HTR-8/SVneo (cell line): ENCODE measurements at places on chromosomes 2 and 18.
A peak's percentile ranks its signal among the peaks of the same experiment; 100 is the strongest.

DNA sequence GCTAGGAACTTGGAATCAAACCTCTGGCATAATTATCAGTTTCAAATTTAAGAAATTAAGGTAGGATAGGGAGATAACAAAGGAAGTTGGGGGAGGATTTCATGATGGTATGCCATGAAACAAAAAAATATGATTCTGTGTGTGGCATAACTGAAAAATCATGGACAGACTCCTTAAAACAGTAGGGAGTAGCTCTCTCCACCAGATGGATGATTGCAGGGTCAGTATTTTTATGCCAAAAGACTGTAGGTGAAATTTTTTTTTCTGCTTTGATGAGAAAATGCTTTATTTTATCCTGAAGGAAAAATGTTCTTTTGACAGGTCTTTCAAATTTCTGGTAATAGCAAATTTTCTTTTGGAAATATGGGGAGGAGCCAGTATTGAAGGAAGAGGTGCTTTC, 94.3 kb downstream of the TRABD2A start:
- no peak for DNase-seq

DNA sequence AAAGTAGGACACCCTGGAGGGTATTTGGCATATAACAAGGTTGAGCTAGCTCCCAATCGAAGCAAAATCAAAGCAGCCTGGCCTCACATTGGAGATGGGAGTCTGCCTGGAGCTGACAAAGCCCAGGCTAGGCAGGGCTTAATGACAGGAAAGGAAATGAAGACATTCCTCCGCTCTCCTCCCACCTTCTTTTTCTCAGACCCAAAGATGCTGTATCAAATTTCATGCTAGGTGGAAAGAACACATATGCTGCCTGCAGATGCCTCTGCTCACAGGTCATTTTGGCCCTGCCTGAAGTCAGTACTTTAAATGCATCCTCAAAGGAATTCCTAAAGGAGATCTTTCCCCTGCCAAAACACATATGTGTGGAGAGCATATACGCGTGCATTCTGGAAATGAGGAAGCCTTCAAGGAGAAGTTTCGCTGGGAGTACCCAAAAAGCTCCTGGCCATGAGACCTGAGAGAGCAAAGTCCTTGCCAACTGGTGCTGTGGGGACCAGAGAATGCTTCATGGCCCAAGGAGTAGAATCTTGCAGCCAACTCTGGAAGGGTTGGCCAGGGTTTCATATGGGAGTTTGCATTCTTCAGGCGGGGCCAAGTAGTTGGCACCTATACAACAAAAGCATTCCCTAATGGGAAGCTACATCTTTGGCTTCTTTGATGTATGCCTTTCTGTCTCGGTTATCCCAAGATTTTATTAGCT, 88.0 kb downstream of the AQP4 start:
- DNase-seq: no peak

DNA sequence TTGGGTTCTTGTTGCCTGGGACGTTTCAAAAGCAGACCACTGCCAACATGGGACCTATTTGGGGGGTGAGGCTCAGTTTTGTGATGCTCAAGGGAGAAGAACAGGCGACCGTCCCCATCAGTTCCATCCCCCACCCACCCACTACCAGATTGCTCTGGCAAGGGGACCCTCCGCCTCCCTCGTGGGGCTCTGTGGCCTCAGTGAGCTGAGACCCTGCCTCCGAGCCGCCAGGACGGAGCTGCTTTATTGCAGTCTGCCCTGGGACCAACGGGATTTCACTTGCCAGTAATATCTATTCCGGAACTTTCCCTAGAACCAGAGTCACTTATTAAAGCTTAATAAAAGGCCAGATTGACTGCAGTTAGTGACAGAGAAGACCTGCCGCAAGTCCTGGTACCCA, 146.3 kb downstream of the KLHL29 start:
- no peak for DNase-seq

DNA sequence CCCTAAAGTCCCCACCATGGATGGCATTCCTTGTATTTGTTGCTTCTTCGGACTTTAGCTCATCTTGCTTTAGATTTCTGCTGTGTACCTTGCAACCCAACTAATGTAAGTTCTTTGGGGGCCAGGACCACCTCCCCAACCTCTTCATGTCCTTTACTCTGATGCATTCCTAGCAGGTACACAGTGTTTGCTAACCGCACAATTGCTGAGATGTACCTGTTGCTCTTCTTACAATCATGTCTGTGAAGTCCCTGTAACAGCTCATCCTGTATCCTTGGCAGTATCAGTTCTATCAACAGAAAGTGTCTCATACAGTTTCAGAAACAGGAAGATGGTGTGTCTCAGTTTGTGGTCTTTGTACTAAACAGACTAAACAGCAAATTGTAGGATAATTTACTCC, 24.1 kb downstream of the ST8SIA3 start:
- DNase-seq: no peak

DNA sequence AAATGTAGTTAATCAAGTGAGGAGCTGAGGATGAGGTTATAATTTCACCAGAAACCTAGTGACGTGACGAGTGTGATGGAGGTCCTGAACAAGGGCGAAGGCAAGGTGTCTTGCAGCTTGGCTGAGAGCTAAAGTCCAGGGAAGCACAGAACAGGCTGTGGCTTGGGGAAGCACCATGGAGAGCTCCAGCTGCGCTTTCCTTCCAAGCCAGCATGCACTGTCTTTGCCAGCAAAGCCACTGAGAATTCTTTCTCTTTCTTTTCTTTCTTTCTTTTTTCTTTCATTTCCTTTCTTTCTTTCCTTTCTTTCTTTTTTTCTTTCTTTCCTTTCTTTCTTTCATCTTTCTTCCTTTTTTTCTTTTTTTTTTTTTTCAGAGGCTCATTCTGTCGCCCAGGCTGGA, 239.3 kb downstream of the FBXO15 start:
- DNase-seq: peak; percentile 3

- DNase-seq: no peak
Measured at GRCh38 chr2:85872536-85873161, 16.1 kb downstream of the ST3GAL5 start.

DNA sequence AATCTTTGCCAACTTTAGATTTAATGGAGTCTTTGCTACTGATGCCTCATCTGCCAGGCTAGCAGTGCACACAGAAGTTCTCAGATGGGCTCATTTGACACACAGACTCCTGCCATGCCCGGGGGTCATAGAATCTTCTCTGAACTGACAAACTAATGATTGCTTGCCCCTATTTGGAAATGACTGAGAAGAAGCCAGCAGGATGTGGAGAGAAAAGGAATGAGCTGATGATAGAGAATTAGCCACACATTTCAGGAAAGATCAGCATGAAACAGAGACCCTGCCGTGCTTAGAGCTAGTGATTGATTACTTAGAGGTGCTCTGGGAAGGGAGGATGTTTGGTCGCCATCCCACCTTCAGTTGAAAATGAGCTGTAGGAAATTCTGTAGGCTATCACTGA, 178.5 kb downstream of the TPGS2 start:
- DNase-seq: no peak

GRCh38 chr18:62018034-62018758, 125.4 kb upstream of the RNF152 start:
- DNase-seq: no peak

GRCh38 chr18:13406736-13407135, 188.2 kb downstream of the LDLRAD4 start:
- DNase-seq: no peak

GRCh38 chr18:62126737-62127136, 60.1 kb downstream of the PIGN start:
- DNase-seq: no peak

DNA sequence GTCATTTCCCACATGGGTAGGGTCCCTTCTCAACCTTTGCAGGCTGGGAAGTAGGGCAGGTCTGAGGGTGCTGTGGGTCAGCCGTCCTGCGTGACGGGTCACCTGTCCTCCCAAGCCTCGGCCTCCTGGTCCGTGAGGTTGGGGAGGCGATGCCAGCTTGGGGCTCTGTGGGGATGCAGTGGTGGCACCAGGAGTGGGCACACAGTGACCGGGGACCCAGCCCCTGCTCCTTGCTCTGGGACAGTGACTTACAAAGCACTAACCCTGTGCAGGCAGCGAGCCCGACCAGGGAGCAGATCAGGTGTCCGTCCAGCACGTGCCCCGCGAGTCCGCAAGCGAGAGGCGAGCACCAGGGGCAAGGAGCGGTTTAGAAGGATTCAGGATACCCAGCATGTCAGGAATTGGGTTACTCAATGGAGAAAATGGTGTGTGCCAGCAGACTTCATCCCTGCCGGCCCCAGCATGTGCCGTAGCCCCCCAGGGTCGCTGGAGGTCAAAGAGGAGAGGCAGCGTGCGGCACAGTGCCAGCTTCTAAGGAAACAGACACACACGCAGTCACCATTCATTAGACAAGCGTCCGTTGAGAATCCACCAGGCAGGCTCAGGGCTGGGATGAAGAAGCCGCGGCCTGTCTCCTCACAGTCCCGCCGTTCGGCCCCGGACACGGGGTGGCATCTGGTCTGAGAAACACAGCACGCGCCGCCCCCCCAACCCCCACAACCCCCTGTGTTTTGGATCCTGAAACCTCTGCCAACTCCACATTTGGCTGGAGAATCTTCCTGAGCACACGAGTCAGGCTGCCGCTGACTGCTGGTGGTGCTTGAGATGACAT, 11.7 kb downstream of the COLEC11 start:
- no peak for DNase-seq

DNA sequence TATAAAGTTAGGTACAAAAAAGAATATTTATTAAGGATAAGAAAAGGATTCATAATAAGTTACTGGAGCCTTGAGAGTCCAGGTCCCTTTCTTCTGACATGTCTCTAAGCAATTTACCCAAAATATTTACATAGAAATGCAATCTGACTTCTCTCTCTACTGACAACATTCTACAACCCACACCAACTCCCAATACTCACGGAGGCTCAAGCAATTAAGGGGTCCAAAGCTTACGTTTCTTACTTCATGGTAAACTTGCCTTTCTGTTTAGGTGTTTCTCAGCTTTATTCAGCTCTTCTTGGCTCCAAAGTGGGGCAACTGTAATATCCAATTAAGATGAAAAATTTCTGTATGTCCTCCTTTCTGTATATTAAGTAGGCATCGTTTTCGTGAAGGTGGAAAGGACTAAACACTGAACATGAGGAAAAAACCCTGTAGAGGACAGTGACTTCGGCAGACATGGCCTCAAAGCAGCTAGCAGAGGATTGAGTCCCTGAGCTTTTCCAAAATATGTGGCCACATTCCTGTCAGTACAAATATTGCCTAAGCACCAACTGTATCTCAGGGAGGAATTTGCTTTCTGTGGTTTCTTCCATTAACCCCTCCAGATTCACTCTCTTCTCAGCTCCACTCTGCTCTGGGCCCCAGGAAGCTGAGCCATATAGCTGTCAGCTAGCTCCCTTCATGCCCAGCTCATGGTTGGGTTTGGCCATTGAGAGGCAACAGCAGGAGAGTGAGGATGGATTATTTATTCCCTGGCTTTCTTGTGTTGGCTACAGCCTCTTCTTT, 67.9 kb upstream of the GLS start:
- no peak for DNase-seq

DNA sequence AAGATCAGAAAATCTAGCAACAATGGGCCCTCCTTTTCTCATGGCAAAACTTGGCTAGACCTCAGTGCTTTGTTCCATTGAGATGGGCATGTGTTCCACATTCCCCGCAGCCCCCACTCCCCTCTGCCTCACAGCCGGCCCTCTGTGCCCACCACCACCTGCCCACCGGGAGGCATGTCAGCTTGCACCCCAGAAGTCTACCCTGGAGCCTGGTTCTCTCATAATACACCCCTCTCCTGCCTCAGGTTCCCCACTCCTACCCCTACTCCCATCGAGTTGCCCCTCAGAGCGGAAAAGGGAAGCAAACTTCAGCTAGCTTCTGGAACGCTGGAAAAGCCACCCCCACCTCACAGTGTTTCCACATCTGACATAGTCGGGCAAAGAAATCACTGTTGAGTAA, 219.0 kb downstream of the ANAPC1 start:
- DNase-seq: no peak

GRCh38 chr2:23916727-23917405, 10.1 kb downstream of the ATAD2B start:
- no peak for DNase-seq

- DNase-seq: no peak
Measured at GRCh38 chr2:31414601-31415241, at the start of gene XDH. TSS of gene XDH (minus strand) at chr2:31414742. CDS start at chr2:31414666, 76 bp downstream.

DNA sequence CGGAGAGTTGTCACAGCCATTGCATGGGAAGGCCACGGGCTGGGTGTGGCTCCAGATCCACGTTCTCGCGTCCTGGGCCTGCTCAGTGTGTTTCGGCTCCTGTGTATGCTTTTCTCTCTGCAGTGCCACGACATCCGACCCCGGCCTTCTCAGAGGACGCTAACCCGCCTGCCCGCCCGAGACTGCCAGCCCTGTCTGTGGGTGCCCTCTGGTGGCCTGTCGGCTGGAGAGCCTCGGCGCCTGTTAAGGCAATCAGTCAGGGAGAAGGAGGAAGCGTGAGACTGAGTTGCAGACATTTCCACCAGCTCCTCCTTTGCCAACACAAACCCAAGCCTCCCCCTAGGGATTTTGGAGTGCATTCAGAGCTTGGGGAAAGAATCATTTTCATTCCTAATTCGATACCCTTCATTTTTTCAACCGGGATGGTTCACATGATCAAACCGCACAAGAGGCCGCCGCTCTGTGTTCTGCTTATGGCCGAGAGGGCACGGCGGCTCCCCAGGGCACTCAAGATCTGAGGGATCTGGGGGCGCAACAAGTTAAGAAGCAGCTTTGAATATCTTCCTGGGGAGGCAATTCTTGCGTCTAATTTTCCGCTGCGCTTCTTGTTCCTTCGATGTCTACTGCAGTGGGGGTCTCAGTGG, 37.5 kb upstream of the ZBTB7C start:
- peak; percentile 55 for DNase-seq

DNA sequence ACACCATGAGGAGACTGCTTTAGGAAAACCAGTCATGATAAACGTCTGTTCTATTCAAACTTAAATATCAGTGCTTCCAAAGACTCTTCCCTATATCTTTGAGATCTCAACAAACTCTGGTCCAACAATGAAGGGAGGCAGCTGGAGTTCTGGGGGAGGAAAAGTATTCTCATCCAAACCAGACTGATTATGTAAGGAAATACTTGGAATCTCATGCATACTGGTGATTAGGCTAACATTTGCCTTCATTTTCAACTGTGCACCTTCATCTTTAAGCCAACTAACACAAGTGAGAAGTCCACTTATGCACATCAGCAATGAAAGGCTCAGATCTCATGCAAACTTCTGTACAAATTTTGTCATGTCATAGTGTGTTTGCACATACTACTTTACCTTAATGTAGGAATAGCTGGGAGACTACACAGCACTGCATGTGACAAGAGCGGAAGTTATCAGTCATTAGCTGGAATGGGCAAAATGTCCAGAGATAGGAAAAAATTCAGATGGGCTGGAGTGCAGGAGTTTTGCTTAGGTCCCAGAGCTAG, 67.5 kb upstream of the STK17B start:
- DNase-seq: no peak

- no peak for DNase-seq
Measured at GRCh38 chr2:227164763-227165291, 403 bp downstream of the COL4A3 start.

DNA sequence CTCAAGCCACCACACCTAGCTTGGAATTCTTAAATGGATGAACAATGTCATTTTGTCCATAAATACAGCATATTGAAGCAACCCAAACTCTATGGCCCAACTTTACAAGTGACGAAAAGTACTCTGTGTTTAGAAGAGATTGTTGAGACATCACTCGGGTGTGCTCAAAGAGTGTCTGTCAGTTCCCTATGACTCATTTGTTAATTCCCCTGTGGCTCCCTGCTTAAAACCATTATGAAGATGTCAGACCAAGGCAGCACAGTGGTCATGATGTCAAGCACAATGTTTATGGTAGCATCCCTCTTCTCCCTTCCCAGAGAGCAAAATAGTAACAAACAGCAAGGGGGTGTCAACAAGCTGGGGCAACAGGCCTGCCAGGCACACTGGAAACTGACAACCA, 3.0 kb downstream of the LYG1 start:
- DNase-seq: no peak
